ENCODE measurements at places on chromosomes 12 and 14. TPM values are rescaled to one million over a fixed set of nuclear protein-coding genes. Genes with fewer than 3 reads are reported as not detected.

Gene ING4
- 30.4 TPM for total RNA-seq

Gene ATL1
- 10.0 TPM for total RNA-seq

Gene DGLUCY
- 47.1 TPM for total RNA-seq

Gene LRP10
- total RNA-seq, result 48.4 TPM

Gene RBM19
- total RNA-seq, result 24.4 TPM

Gene PAPLN
- total RNA-seq, result 5.1 TPM

Gene MFAP5
- total RNA-seq, result 5.8 TPM

Gene P2RX7
- total RNA-seq, result 2.8 TPM

Gene TSPAN11
- total RNA-seq, result under 0.01 TPM

Gene LRP1-AS
- total RNA-seq, result not detected

Gene POTEM
- not detected for total RNA-seq

Gene SSTR1
- total RNA-seq, result 22.0 TPM

Gene OR4Q3
- not detected for total RNA-seq

Gene KCNA1
- total RNA-seq, result not detected

Gene BCL2L2
- total RNA-seq, result 19.7 TPM

Gene DLGAP5
- total RNA-seq, result 112 TPM

Gene LHX5
- not detected for total RNA-seq

Gene SLC38A4
- total RNA-seq, result 0.25 TPM

Measured in uterine smooth muscle cell (primary cell).